ENCODE measurements at places on chromosomes 2 and 18.

DNA sequence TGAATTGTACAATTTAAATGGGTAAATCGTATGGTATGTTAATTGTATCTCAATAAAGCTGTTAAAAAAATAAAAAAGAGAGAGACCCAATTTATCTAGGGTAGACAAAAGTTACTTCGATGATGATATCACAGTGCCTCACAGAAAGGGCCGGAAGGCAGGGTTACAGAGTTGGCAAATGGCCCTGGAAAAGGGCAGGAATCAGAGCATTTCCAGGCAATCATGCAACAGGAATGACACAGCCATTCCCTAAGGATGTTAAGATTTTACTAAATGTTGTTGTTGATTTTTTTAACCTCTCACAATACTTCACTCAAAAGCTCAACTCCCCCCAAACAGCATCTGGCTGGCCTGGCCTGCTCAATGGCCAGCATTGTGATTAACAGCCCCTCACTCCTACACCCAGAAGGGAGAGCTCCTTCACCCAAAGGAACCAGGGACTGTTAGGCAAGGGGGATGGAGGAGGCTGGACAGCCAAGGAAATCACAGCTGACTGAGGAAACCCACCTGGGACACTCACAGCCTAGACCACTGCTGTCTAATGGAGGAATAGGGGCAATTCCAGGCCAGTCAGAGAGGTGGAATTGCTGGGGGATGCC lies 7.7 kb upstream of the SP100 start:
- DNase-seq: no peak

GRCh38 chr2:214098811-214099210 lies 312.0 kb upstream of the VWC2L start:
- no peak for DNase-seq

DNA sequence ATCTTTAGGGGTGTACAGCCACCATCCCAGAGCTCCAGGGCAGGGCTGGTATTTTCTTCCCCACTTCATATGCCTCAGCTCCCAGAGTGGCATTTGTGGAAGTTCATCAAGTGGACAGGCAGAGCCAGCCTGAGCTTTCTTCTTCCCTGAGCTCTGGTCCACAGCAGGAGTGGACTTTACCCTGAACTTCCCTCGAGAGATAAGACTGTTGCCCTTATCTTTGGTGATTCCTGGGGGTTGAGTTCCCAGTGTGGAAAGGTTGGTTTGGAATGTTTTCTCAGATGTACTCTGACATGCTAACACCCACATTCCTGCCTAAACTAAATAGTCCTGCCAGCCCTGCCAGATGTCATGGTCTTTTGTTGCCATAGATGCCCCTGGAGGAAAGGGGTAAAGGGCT lies 62.0 kb upstream of the LGALSL start:
- no peak for DNase-seq

GRCh38 chr2:210224941-210225672 lies at the start of gene ACADL:
ACADL (minus strand) TSS chr2:210225447; CDS start chr2:210225263, 184 bp downstream.
- DNase-seq: no peak

DNA sequence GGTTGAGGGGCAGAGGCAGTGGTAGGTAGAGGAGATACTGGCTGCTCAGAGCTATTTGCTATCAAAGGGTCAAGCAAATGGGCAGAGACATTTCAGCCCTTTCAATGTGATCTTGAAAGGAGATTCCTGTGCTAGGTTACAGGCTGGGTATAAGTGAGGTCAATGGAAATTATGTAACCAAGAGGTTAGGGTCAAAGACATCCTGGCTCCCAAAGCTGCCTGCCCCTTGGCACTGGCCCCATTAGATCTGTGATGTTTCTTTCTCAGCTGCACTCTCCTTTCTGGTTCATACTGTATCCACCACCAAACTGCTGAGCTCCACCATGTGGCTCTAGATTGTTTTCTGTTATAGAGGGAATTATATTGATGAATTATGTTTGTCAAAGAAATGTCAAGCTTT lies 200.4 kb downstream of the AGPS start:
- DNase-seq: no peak

DNA sequence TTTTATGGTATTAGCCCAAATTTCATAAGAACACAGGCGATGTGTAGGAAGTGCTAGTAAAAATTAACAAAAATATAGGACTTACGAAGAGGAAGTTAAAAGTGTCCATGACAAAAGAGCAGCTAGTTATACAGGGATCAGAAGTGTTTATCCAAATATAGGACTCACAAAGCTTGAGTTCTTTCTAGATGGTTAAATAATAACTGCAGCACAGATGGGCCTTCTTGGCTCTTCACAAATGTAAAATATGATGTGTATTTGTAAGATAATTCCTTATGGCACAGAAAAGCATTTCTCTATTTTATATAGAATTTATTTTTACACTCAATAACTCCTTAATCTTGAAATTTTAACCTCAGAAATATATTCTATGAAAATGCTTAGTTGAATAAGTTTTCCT lies 100.9 kb upstream of the SPHKAP start:
- DNase-seq: no peak

DNA sequence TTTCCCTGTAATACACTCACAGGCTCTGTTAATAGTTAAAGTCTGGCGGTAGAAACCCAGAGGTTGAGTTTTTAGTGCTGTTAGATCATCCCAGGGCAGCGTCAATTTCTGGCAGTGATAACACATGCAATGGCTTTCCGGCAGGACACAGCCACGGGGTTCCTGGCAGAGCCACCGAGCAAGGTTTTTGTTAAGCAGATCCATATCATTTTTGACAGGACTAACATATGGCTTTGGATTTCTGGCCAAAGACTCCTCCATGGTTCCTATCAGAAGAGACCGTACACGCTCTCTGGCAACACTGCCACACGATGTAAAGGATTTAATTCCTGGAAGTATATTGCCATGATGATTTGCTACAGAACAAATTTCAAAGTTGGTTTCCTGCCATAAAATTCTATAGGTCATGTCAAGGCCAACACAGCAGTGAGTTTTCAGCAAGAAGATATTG lies 854.3 kb downstream of the LRRTM4 start:
- DNase-seq: no peak

DNA sequence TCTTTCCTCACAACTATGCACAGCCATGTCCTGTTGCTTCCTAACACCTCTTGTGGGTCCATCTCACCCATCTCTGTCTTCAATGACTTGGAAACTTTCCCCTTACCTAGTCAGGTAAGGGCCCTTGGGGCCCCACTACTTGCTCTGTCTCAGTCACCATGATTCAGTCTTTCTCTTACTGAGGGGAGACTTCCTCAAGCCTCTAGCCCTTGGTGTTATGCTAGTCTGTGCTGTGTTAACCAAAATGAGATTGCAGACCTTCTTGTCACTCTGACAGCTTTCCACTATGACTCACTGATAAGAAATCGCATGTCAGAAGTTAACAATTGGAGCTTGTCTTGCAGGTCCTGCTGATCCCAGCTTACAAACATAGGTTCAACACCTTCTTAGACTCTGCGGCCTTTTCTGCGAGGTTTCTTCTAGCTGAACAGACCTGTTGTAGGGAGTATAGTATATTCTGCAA lies 65.3 kb downstream of the WDR75 start:
- no peak for DNase-seq

- no peak for DNase-seq
Observed at GRCh38 chr18:2123077-2123476, 448.2 kb downstream of the METTL4 start.

DNA sequence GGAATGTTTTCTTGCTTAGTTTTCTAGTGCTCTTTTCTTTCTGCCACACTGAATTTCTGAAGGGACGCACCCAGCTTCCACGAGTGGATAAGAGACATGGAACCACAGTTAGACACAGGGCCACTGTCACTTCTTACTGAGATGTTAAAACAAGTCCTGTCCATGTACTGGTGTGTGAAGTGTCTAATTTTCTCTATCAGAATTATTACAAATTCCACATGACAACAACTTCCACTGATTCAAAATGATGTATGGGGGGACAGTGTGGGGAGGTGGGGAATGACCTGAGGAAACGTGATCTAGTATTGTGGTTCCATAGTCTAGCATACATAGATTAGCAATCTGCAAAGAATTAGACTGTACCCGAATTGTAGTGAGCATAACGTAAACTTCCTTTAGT lies 169.6 kb downstream of the TMEM247 start:
- no peak for DNase-seq

DNA sequence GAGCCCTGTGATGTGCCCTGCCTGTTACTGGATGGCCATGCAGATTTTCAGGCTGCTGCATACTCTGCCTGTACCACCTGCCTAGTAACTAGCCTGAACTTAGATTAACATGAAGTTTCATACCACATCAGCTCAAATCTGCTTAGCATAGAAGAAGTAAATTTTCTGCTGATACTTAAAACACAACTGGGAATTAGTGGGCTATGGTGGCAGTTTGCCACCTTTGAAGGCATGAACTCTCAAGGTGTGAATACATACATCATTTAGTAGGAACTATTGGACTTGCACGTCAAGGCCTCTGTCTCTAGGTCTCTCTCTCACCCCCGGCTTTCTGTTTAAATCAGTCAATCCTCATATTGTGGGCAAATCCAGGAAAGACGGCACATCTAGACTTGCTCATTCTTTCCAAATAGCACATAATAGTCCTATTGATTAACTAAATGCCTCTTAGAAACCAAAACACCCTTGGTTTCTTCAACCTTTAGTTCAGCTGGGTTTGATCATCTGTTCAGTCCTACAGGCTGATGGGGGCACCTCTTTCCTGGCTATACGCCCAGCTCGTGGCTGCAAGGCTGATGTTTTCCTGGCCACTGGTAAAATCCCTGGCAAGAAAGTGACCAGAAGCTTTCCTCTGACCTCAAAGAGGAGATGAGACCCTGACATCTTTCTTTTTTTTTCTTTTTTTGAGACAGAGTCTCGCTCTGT lies 58.4 kb downstream of the ALPK2 start:
- no peak for DNase-seq

DNA sequence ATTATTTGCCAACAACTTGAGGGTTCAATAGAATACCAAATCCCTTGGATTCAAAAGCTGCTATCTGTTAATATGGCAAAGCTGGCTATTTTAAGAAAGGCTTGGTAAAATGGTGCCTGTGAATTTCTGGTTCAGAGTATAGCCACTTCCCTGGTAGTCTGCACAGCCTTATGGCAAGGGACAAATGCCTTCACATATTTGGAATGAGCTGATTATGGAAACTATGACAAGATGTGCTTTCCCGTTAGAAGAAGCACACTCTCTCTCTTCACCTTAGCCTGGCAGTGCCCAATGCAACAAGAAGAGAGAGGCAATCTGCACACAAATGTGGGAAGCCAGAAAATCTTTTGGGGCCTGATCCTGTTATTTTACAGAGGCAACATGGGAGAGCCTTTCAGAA lies 47.5 kb upstream of the MAP3K20 start:
- no peak for DNase-seq

DNA sequence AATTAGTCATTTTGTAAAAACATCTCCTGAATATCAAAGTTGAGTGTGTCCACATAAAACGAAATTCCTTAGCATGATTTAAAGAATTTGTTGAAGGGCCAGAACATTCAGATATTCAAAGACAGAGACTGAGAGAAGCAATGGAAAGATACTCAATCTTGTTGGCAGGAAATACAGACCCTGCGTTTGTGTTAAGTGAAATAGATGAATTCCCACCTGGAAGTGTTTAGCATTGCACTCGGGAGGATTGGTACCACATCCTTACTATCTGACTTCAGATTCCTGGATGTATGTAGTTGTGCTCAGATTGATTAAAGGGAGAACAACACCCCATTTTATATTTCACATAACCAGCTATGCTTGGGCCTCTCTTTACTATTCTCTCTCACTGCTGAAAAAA lies 9.7 kb upstream of the ARL5A start:
- no peak for DNase-seq

GRCh38 chr2:134572314-134573084 lies 146.3 kb downstream of the TMEM163 start:
- DNase-seq: no peak

GRCh38 chr2:20052861-20053281 lies 1.4 kb upstream of the LAPTM4A start:
- no peak for DNase-seq

DNA sequence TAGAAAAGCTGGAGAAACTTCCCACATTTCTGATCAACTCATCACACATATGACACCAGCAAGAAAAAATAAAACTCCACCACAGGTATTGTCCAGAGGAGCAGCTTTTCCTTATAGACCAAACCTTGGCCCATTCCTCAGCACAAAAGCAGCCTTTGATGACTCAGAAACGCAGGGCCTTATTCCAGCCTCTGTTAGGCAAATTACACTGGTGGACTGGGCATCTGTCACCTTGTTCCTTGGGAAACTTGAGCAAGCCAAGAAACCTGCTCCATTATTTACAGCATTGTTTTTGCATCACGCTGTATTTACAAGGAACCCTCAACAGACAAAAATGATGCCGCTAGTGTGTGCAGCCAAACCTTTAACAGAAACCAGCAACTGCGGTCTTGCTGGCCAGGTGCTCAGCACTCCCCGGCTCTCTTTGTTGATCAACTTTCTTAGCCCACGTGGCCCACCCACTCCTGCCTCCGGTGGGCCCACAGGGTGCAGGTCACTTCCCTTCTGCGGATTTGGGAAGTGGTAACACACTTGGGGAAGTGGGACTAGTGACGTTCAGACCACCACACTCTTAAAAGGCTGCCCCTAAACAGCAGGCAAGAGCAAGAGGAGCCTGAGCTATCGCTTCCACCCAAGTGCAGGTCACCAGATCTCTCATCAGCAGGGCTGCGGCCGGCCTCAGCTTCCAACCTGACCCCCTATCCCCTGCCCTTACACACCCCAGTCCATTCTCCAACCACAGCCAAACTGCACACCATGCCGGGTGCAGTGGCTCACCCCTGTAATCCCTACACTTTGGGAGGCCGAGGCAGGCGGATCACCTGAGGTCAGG lies 1.5 kb downstream of the AP1S3 start:
- no peak for DNase-seq

DNA sequence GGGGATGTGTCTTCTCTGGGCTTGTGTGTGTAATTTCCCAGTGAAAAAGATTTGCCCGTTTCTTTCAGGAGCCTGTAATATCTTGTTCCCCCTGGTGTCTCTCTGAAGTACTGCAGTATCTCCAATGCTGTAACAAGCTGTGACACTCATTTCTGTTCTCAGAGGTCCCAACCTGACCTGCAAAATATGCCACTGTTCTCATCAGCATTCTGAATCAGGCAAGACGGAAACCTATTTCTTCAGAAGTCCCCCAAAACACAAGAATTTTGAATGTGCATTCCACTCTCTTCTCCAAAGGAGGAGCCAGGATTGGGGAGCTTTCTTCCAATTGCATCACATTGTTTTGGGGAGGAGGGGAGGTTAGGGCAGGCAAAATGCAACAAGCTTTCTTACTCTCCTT lies 77.0 kb upstream of the CNGA3 start:
- no peak for DNase-seq

DNA sequence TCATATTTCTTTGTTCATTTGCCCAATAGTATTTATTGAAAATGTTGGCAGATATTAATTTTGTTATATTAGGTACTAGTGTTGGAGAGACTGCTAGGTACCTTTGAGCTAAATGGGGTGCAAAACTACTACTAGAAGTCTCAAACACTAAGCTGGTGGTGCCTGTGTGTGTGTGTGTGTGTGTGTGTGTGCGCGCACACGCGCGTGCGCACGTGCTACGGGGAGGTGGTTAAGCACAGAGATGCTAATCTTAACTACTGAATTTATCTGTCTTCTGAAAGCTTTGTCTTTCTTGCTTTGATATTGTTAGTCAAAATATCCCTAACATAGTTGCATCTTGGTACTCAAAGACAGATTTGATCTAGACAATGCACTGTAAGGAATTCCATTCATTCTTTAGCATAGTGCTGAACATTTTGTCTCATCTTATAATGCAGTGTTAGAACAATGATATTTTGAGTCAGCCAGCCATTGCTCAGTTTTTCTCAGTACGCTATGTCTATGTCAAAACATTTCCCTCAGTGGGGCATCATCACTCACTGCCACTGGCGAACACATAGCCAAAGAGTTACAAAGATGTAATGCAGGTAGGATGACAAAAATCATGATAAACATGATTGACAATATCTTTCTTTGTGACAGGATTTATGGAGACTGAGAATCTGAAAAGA lies 396.0 kb upstream of the RGPD4 start:
- DNase-seq: no peak
